Left lung (tissue), 14 donors: ENCODE measurements at places on chromosomes 12 and 14.

DNA sequence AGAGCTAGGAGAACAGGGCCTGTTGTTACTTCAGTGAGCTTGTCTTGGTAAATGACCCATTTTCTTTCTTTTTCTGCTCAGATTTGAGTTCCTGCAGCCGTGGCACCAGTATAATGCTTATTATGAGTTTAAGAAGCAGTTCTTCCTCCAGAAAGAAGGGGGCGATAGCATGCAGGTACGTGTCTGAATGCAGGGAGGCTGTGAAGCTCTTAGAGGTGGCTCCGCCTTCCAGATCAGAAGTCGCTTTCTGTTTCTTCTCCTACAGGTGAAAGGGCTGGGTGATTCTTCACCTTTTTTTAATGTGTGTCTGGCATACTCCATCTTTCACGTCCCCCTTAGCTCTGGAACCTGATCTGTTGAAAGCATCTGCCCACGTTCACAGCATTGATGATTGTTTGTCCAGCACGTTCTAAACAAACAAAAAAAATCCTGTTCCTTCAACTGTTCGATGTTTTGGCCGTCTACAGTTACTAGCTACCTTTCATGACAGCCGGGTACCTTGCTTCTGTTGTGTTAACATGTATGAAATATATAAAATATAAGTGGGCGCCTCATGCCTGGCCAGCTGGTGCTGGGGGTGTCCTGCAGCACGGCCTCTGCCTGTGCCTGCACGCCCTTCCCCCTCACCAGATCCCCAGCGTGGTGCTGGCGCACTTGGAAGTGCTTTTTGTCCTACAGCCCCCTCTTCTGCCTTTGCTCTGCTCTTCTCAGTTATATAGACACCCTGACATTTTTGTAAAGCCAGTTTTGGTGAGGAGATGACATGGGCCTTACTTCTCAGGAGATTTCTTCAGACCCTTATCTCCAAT is 44.6 kb downstream of the SFSWAP start:
- no peak for DNase-seq

DNA sequence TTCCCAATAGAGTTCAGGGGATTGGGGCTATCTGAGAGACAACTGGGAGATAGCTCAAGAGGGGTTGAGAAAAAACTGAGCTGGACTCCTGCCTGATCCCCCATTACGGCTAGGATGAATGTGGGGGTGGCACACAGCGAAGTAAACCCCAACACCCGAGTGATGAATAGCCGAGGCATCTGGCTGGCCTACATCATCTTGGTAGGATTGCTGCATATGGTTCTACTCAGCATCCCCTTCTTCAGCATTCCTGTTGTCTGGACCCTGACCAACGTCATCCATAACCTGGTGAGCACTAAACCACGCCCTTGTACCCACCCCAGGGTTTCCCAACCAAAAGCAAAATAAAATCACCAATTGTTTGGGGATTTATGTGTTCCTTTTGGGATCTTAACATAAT is 1.0 kb downstream of the ORMDL2 start:
- DNase-seq, result no peak

DNA sequence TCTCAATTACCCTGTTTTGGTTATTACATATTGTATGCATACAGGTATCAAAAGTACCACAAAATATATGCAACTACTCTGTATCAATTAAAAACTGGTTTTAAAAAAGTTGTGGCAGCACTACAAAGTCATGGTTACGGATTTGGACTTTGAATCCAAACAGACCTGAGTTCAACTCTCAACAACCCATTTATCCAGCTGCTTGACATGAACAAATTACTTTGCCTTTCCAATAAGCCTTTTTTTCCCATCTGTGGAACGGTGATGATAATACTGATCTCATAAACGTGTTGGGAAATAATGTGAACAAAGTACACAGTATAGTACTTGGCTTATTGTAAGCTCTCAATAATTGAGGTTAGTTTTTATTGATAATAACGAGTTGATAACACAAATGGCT is 85.0 kb downstream of the MNAT1 start:
- no peak for DNase-seq

- DNase-seq, result no peak
Observed at GRCh38 chr14:75418850-75419768, 8.7 kb upstream of the JDP2 start.

DNA sequence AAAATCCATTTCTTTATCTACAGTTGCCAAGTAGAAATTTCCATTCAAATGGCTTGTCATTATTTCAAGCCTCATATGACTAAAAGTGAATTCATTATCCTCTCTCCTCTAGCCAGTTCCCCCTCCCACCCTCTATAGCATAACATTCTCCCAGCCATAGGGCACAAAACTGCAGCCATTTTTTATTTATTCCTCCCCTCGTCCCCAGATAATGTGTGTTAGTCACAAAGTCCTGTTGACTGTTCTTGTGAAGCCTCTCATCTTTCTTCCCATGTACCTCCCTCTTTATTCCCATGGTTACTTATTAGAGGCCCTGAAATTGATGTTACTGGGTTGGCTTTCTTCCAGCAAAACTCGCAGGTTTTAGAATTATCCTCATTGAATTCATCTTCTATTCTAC is 13.2 kb downstream of the RTN1 start:
- no peak for DNase-seq

- DNase-seq, result no peak
Observed at GRCh38 chr12:132484891-132485441, 5.0 kb upstream of the FBRSL1 start.

DNA sequence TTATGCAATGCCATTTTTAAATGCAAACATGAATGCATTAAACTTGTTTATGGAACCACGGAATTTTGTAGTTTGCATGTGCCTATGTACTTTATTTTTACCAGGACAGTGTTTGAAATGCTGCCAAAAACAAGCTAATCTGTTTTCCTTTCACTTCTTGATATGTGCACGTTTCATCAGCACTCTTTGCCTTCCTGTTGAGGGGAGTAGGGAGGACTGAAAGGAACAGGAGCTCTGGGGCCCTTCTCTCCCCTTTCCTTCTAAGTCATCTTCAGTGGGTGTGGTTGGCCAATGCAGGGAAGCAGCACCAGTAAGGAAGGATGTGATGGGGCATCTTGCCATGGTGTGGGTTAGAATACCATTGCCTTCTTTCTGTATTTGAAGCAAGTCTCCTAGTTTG is 12.1 kb upstream of the PPP4R4 start:
- no peak for DNase-seq

DNA sequence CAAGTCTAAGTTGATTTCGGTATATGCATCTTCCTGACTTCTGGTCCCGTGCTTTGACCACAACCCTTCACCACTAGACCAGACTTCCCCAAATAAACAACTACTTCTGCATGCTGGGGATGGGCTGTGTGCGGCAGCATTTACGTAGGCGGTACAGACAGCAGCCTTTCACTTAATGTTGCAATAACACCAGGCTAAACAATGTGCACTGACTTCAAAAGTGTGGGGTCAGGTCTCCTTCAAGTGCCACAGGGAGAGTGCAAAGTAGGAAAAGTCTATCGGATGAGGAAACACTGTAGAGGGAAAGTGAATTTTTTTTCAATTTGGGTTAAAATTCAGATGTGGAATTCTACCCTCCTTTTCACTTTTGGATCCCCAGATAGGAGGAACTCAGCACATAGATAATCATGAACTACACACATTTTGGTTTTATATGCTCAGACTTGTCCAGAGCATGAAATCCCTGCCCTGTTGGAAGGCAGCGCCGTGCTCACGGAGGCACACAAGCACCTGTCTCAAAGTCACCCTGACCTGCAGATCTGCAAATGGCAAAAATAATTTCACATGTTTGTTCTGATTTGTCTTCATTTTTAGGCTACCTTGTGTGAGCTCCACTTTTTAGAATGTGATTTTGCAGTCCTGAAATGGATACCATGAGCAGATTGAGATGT is 3.6 kb upstream of the FOS start:
- peak; percentile 87 for DNase-seq

DNA sequence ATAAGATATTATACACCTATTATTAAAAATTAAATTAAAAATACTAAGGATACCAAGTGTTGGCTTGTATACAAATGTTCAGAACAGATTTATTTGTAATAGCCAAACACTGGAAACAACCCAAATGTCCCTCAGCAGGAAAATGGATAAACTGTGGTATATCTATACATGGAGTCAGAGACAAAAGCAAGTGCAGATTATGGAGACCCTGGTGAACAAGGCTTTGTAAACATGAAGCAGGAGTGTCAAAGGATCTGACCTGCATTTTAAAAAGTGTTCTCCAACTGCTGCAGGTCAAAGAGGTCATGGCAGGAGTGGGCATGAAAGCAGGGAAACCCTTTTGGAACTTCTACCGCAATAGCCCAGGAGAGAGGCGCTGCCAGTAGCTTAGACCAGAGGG is 181.6 kb downstream of the STXBP6 start:
- DNase-seq, result no peak

DNA sequence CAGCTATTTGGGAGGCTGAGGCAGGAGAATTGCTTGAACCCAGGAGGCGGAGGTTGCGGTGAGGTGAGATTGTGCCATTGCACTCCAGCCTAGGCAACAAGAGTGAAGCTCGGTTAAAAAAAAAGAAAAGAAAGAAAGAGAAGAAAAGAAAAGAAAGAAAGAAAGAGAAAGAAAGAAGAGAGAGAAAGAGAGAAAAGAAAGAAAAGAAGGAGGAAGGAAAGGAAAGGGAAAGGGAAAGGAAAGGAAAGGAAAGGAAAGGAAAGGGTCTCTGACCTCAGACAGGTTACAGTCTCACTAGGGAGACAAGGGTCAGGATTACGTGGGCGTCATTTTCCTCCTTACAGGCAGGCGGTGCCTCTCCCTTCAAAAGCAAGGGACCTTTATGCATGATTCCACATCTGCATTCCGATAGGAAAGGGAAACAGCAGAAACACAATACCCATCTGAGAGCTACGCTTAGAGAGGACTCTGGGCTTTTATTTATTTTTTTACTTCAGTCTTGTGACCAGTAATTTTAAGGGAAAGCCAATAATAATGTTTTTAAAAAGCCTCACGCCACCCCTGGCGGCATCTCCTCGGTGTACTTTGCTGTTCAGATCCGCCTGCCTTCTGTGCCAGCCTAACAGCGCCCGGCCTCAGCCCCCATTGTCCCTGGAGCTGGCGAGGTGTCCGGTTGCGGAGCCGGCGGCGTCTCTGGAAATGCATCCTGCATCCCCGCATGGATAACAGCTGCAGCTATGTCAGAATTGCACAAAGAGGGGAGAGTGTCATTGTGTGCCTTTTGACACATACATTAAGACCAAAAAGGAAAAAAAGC is 945 bp upstream of the HIP1R start:
- DNase-seq, result peak; percentile 37

DNA sequence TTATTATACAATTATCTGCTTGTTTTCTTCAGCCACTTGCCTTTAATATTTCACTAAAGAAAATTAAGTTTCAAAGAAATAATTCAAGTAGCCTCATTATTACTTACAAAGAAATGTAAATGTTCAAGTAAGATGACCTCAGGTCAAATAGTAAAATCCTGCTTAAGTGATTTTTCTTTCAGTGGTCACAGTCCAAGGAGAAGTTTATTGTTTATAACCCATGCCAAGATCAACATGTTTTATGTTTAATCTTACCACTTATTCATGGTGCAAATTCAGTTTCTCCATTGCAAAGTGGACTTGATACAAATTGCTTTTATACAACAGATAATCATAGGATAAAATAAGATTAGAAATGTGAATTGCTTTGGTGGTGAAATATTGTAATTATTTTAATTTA is 370.2 kb upstream of the FLRT2 start:
- DNase-seq, result no peak

GRCh38 chr14:50400461-50400860 is 3.8 kb upstream of the CDKL1 start:
- DNase-seq, result no peak

GRCh38 chr12:78725951-78726580 is 138.5 kb upstream of the SYT1 start:
- no peak for DNase-seq

- DNase-seq, result no peak
Observed at GRCh38 chr12:5333096-5333495, 98.8 kb upstream of the NTF3 start.
